ENCODE measurements at places on chromosomes 6 and 20.

DNA sequence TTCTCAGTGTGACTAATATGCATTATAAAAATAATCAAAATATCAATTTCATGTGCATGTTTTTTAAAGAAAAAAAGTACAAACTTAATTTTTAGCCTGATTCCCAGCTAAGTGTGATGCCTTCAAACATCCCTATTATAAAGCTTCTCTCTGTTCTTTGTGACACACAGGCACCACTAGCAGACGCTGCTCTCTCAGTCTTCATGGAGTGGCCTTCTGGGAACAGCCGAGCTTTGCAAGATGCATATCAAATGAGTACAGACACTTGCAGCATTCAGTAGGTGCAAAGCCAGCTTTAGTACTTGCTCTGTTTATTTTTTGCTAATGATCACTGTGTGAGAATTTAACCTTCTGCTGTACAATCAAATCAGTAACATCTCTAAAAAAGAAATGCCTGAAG lies 340.0 kb downstream of the ADGRB3 start:
- DNase-seq = no peak

DNA sequence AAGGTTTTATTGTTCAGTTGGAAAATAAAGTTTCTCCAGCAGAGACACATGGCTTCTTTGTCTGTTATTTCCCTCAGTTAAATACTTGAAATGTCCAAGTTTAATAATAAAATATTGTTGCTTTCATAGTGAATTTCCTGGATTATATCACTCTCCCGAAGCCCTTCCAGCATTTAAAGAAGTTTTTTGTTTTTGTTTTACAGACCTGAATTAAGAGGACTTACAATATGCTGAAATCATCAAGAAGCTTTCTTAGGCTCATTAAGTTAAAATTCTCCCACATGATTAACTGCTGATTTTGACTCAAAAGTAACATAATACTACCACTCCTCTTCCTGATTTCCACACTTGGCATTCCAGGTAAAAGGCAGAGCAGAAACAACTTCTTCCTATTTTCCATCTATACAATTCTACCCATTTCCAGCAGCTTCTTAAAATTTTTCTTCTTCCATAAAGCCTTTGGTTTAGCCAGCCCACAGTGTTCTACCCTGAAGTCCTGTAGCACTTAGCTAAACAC lies 35.8 kb downstream of the PDSS2 start:
- DNase-seq = no peak

- DNase-seq = no peak
Measured at GRCh38 chr6:73724389-73724788, 28.4 kb downstream of the CD109 start.

DNA sequence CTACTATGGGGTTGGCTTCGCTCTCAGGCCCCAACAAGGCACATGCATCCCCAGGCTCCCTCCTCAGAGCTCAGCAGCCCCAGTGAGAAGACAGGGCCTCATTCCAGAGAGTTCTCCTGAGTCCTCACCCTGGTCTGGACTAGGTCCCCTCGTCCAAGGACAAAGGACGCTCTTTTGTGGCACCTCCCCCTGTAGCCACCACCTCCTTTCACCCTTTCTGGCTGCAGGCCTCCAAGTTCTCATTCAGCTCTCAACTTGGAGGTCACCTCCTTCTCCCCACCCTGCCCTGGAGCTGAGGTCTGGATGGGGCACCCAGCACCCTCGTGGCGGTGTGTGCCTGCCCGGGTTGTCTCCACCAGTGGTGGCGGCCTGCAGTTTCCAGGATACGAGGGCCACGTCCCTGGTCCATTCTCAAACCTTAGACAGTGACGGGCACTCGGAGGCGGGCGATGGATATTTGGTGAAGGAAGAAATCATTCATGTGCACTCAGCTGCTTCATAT lies 2.5 kb downstream of the UNC93A start:
- DNase-seq = no peak

DNA sequence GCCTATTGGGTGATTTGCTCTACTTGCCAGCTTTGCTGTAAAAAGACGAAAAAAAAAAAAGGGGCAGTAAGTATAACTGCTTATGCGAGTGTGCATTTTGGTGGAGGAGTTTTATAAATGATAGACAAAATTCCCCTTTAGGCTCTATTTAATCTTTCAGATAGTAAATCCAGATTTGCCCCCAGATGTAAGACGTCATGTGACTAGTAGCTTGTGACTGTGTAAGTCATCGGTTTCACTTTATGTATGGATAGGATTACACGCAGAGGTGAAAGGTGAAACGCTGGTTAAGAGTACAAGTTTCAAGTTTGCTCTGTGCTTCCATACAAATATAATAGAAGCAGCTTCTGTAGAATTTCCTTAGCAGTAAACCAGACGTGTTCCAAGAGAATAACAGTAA lies 7.9 kb downstream of the RAB32 start:
- no peak for DNase-seq

GRCh38 chr6:42471142-42471541 lies 19.4 kb upstream of the TRERF1 start:
- no peak for DNase-seq

DNA sequence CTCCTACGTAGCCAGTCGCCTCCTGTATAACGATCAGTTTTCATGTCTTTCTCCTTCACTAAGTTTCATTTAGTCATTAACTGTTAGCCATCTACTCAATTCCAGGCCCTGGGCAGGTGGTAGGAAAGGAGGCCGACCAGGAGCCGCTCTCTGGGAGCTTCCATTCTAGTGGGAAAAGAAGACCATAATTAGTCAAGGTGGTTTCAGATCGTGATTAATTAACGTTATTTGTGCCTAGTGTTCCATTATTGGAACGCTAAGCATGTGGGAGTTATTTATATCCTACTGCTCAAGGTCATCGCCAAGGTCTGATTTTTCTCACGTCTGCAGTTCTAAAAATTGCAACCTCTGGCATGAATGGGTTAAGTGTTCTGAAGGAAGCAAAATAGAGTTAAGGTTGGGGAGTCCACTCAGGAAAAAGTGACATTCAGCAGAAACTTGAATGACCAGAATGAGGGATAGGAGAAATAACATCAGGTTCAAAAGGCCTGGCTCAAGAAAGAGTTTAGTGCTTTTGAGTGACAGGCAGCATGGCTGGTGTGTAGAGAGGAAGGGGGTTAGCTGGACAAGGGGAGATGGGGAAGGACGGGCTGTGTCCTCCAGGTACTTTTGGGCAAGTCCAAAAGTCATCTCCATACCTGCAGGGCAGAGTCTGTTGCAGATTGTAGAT lies 812 bp downstream of the SLC9A8 start:
- no peak for DNase-seq

- DNase-seq = no peak
Measured at GRCh38 chr6:39086294-39086693, 28.7 kb downstream of the SAYSD1 start.

DNA sequence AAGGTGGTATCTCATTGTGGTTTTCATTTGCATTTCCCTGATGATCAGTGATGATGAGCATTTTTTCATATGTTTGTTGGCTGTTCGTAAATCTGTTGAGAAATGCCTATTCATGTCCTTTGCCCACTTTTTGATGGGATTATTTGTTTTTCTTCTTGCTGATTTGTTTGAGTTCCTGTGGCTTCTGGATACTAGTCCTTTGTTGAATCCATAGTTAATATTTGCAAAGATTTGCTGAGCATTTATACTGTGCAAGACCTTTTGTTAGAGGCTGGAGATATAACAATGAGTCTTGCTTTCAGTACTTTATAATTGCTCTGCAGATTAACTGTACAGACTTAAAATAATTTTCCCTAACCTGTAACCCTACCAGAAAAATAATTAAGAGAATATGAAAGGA lies 35.6 kb downstream of the PDE7B start:
- no peak for DNase-seq

- DNase-seq = no peak
Measured at GRCh38 chr20:641516-641875, 11.5 kb downstream of the SRXN1 start.

GRCh38 chr20:25499855-25500434 lies 85.4 kb downstream of the NINL start:
- no peak for DNase-seq

GRCh38 chr20:15645816-15646215 lies 927.4 kb downstream of the KIF16B start:
- no peak for DNase-seq

- no peak for DNase-seq
Measured at GRCh38 chr6:152078804-152079203, 271.3 kb downstream of the ESR1 start.

- no peak for DNase-seq
Measured at GRCh38 chr6:43516367-43516696, 394 bp downstream of the YIPF3 start.

GRCh38 chr20:59217794-59218280 lies 54.2 kb downstream of the ZNF831 start:
- DNase-seq = no peak

DNA sequence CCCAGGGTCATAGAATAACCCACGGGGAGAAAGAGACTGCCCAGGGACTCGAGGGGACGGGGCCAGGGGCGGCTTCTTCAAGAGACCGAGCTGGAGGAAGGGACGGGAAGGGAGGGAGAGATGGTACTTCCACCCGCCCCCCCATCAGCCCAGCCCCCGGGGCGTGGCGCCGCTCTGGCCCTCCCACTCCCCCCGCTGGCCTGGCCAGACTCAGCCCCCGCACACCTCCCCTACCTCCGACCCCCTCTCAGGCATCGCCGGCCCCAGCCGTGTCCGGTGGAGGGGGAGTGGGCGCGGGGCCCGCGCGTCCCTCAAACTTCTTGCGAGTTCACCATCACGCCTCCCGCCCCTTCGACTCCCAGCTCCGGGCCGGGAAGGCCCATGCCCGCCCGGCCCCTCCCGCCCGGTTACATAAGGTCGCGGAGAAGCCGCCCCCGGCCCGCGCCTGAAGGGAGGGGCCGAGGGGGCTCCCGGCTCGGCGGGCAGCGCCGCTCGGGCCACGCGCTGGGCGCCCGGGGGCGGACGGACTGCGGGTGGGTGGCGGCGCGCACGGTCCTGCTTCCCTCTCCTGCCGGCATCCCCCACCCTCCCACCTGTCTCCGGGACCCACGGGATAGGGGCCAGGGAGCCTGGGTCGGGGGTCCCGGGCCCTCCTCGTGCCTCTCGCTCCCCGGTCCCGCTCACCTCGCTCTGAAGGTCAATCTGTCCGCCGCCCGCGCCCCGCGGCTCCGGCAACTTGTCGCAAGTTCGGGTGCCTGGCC lies 562 bp downstream of the TFEB start:
- DNase-seq = peak; percentile 77

DNA sequence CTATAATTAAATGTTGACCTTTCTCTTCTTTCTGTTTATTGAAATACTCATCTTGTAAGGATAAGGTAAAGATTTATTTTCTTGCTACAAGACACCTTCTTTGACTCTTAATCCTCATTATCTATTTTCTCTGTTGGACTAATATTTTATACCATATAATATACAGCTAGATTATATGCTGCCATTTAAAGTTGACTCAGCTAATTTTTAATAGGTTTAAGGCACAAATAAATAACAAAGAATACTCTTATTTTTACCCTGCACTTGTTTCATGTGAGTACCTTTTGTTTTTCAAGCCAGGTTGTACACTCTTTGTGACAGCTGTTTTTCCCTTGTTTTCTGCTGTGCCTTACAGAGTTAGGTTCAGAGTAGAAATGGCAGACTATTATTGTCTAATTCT lies 83.9 kb upstream of the ASCC3 start:
- DNase-seq = no peak

DNA sequence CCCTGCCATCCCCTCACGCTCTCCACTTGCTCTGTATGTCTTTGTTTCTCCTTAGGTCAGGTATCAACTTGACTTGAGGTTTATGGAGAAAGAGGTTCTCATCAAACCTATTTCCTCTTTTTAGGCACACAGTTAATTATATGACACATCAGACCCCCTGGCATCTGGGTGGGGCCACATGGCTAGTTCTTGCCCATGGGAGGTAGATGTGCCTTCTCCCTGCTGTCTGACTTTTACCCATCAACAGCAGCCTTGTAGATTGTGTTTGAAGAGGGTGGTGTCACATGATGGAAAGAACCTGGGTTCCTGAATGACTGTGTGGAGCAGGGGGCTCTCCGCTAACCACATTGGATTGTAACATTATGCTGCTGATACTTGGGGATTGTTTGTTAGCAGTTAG lies 7.2 kb upstream of the UQCC2 start:
- no peak for DNase-seq

- DNase-seq = no peak
Measured at GRCh38 chr20:56628015-56628872, 862 bp upstream of the TFAP2C start.

DNA sequence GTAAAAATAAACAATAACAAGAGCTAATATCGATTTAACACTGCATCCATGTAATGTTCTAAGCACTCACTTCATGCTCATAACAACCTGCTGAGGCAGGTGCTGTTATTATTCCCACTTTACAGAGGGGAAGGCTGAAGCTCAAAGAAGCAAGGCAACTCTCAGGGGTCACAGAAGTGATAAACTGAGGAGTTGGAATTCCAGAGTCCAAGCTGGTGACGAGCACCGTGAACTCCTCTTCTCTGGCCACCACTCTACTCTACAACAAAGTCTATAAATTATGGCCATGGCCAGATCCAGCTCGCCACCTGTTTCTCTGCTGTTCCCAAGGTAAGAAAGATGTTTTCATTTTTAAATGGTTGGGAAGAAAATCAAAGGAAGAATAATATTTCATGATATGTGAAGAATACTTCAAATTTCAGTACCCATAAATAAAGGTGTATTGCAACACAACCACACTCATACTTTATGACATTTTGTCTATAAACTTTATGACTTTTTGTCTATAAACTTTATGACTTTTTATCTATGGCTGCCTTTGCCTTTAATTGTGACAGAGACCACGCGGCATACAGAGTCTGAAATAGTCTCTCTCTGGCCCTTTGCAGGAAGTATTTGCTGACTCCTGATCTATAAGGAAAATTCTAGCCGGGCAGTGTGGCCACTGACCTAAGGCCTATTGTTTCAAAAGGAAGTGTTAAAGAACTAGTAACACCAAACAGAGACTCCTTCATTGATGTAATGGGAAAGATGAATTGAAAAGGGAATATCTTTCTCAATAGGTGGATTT lies 113.2 kb upstream of the KCNG1 start:
- DNase-seq = no peak

- DNase-seq = no peak
Measured at GRCh38 chr20:47178277-47178676, 178.2 kb downstream of the ZMYND8 start.

- DNase-seq = no peak
Measured at GRCh38 chr6:12751694-12752325, 35.2 kb downstream of the PHACTR1 start.

DNA sequence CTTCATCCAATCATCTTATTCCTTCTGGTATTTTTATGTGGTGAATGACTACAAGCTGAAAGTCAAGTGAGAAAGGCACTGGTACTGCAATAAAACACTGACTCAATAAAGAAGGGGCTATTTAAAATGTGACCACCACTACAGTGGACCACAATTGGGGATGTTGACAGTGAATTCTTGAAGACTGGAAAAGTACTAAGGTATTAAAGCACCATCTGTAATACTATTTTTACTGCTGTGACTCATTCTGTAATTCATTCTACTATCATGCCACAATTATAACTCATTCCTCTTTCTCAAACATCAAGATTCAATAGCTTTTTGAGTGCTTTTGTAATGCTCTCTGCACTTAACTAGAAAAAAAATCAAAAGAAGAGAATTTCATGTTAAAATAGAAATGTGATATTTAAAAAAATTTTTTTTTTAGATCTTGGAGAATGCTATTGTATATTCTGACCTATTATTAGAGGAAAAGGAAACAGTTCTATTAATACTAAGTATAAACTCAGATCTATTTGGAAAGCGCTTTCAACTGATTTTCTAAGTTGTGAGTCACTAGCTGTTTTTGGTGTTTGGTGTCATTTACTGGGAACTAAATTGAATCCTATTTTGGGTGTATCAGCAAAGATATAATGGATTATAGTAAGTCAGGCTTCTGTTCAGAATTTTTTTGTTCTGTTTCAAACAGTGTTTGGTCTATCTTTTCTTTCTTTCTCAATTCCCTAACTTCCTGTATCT lies 104.7 kb upstream of the TMEM170B start:
- DNase-seq = no peak

GRCh38 chr6:113495521-113495920 lies 361.6 kb upstream of the MARCKS start:
- DNase-seq = no peak

Measured in activated T-cell treated with anti-CD3 and anti-CD28 coated beads, Interleukin-2, amount 50 U/mL, for 1 hour (primary cell).